ENCODE measurements at places on chromosomes 12 and 14.
A peak's percentile ranks its signal among the peaks of the same experiment; 100 is the strongest.

GRCh38 chr12:124328636-124329035 lies 33.7 kb downstream of the RFLNA start:
- no peak for DNase-seq

DNA sequence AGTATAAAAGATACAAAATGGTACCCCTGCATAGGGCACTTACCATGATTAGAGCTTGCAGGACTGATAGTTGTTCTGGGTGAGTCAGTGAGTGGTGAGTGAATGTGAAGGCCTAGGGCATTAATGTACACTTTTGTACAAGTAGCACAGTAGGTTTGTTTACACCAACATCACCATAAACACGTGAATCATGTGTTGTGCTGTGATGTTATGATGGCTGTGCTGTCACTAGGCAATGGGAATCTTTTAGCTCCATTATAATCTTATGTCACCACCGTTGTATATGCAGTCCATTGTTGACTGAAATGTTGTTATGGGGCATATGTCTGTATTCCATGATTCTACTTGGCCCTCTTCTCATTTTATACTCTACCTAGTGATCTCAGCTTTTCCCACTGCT lies 11.8 kb downstream of the NUBPL start:
- DNase-seq = no peak

GRCh38 chr12:30988086-30988485 lies 61.5 kb downstream of the TSPAN11 start:
- no peak for DNase-seq

DNA sequence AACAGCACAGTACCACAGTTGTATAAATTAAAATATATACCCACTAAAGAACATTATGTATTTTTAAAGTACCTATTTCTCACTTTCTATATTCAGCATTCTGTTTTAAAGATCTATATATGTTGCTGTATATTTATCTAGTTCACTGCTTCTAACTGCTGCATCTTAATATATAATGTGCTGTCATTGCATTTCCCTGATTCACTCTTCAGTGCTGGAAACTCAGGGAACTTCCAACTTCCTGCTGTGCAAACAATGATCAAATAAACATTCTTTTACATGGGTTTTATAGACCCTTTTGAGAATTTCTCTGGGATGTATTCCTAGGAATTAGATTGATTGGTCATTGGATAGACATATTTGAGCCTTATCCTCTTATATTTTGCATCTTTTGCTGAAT lies 379.1 kb downstream of the APAF1 start:
- no peak for DNase-seq

GRCh38 chr12:124418156-124418555 lies 123.3 kb downstream of the RFLNA start:
- DNase-seq = no peak

DNA sequence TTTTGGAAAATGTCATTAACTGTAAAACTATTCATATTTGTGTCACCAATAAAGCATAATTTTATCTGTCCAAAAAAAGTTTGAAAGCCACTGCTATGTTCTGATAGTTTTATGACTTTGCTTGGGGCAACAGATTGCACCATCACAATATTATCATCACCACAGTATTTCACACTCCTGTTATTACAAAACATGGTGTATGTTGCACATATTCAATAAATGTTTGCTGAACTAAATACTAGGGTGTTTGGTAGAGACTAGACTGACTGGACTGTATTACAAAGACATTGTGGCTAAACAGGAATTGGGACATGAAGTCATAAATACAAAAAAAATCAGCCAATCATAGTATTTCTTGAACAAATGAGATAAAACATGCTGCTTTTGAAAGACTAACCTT lies 55.1 kb downstream of the PAWR start:
- DNase-seq = no peak

- DNase-seq = no peak
Observed at GRCh38 chr12:31456562-31456961, 130.6 kb upstream of the SINHCAF start.

DNA sequence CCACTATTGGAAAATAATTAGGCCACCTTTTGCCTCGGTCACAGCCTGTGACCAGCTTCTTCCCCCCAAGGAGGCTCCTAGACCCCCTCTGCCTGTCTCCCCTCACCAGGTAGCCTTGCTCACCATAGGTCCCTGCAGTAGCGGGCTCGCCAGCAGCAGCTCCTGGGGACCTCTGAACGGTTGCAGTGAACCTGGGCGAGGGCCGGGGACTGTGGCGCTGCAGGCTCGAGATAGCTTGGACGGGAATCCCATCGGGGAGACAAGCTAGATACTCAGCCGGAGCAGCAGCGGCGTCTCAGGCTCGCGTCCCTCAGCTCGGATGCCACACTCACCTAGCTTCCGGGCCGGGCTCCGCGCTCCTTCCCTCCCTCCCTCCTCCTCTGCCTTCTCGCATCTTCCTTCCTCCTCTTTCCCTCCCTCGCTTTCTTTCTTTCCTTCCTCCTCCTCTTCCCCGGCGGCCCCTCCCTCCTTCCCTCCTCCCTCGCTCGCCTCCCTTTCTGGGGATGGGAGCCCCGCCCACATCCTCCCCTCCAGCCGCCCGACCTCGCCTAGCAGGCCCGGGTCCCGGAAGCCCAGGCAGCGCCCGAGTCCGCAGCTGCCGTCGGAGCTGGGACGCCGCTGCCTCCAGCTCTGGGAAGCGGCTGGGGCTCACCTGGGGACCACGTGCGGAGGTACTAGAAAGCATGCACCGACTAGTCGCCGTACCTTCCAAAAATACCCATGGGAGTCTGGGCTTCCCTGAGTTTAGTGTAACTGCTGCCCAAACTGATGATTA lies at the start of gene BMP4:
Gene BMP4, minus strand, starts transcription at position 399 of the 775 bp plus-strand sequence. CDS start 4,603 bp downstream, outside the sequence.
- DNase-seq = no peak

DNA sequence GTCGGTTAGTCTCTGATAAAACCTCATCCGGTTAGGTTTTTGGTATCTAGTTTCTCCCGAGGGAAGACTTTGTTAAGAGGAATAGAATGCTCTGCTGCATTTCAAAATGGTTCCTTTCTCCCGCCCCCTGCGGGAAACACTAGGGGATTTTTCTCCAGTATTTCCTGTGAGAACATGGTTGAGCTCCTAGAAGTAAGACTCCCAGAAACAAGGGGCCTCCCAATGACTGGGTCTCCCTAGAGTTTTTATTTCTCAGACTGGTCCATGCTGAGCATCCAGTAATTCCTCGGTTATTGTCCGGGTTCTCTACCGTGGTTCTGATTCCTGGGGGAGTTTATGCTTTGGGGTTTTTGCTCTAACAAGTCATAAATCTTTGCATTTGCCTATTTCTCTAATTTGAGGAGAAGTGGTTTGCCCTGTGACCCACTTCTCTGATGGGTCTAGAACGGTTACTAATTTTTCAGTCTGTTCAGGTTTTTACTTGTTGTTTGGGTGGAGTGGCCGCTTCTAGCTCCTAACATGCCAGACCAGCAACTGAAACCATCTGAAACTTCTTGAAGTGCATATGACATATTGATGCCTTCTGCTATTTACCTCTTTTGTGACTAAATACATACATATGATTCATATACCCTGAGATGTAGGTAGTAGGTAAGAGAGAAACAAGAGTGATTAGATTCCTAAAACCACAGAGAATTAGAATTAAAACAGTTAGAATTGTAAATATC lies 25.1 kb downstream of the TESPA1 start:
- no peak for DNase-seq

DNA sequence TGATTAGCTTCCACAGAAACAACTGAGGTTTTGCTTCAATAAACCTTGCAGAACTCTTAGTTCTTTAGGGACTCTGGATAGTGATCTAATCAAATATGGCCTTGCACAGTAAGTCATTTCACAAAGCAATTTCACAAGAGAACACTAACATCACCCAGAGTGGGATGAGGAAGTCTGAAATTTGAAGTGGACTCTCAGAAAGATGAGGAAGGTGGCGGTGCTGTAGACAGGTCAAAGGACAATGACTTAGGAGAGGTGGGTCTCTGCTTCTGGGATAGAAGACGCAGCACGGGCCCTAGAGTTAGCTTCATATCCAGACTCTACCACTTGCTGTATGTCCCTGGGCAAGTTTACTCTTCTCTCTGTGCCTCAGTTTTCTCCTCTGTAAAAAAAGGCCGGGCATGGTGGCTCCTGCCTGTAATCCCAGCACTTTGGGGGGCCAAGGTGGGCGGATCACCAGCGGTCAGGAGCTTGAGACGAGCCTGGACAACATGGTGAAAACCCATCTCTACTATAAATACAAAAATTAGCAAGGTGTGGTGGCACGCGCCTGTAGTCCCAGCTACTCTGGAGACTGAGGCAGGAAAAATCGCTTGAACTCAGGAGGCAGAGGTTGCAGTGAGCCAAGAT lies 18.9 kb downstream of the FOS start:
- DNase-seq = peak; percentile 44

- no peak for DNase-seq
Observed at GRCh38 chr14:31127690-31128089, 79.9 kb downstream of the HECTD1 start.

GRCh38 chr14:100849115-100849781 lies 23.3 kb downstream of the MEG3 start:
- DNase-seq = no peak

- DNase-seq = no peak
Observed at GRCh38 chr12:24605466-24605865, 343.4 kb downstream of the BCAT1 start.

DNA sequence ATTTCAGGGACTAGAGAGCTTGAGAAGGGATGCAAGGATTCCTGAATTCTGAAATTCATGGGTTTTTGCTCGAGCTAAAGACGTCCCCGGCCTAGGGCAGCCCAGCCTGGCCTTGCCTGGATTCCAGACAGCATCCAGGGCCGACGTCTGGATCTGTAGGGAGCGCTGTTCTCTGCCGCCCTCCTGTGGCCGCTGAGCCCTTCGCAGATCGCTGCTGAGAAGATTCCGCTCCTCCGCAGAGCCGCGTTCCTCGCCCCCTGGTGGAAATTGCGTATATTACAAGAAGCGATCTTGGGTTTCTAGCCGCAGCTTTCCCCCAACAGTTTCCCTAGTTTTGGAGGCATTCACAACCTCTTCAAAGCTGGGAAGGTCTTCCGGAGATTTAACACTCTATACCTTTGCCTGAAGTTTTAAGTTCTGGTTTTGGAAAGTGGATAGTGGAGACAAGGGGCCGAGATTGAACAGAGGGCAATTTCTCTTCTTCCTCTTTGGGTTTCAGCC lies 5.1 kb downstream of the CISTR start:
- DNase-seq = no peak

GRCh38 chr12:65602610-65603295 lies 221.5 kb upstream of the HMGA2 start:
- no peak for DNase-seq

DNA sequence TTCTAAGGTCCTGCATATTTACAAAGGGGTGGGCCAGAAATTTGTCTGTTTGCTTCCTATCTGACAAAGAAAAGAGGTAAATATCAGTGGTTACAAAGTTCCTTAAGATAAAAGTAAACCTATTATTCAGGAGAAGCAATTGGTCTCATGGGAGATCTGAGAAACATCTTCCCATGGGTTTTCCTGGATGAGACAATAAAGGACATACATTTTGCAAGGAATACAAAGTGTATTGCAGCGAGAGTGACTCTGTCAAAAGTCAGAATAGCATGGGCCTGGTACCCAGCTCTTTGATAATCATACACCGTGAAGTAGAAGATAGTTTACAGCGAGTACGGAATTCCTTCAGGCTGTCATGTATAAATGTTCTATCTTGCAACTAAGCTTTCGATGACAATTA lies 14.2 kb downstream of the LRRK2 start:
- no peak for DNase-seq

- no peak for DNase-seq
Observed at GRCh38 chr12:129550353-129550752, 353.5 kb downstream of the TMEM132D start.

GRCh38 chr14:51824191-51824590 lies 36.2 kb upstream of the GNG2 start:
- no peak for DNase-seq

DNA sequence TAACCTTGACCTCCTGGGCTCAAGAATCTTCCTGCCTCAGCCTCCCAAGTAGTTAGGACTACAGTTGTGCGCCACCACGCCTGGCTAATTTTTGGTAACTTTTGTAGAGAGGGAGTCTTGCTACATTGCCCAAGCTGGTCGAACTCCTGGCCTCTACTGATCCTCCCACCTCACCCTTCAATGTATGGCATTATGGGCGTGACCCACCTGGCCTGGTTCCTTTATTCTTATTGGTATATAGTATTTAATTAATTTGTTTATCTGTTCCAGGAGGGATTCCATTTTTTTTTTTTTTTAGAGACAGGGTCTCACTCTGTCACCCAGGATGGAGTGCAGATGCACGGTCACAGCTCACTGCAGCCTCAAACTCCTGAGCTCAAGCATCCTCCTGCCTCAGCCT lies 40.9 kb upstream of the EAPP start:
- DNase-seq = no peak

DNA sequence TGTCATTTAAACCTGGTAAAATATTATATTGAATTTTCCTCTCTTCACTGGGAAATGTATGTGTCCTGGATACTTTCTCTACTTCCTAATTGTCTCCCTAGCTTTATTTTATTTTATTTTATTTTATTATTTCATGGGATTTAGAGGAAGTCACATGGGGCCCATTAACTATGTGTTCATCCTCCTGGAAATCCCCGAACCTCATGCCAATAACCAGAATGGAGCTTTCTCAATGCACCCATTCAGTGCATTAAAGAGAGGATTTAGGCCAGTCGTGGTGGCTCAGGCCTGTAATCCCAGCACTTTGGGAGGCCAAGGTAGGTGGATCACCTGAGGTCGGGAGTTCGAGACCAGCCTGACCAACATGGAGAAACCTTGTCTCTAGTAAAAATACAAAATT lies 1.3 kb upstream of the RPGRIP1 start:
- DNase-seq = no peak

DNA sequence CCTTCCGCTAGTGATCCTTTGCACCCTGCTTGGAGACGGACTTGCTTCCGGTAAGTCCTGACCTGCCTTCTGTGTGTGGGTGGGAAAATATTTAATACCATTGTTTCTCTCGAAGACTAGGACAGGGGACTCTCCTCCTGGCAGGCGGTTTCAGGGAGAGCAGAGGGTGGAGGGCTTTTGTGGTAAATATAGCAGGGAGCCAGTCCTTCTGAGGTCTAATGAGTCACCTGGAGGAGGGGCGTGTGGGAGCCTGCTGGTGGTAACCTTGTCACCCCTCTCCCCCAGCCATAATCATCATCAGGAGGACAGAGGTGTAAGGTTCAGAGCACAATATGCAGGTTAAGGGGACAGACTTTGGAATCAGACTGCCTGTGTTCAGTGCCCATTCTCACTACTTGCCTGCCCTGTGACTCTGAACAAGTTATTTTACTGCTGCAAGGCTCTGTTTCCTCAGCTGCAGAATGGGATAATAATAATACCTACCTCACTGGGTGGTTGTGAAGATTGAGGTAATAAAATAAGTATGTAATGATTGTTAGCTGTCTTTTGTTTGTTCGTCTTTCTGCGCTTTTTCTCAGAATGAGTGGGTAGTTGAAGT lies 47.4 kb downstream of the SUSD6 start:
- no peak for DNase-seq

All from SIG-M5 (cell line).